Endothelial cell (in vitro differentiated cells): ENCODE measurements at places on chromosomes 11 and 22.

GRCh38 chr11:86741484-86741835 is 58.9 kb upstream of the PRSS23 start:
- H3K27me3 ChIP-seq = peaks cover 2% of the 10 kb centered on the region
- H3K27ac ChIP-seq = no peak overlapping the region
- DNase-seq = no peak
- no peak overlapping the region for H3K4me3 ChIP-seq
- peaks cover 5% of the 10 kb centered on the region for H3K4me1 ChIP-seq
- no peaks in the 10 kb centered on the region for H3K36me3 ChIP-seq

DNA sequence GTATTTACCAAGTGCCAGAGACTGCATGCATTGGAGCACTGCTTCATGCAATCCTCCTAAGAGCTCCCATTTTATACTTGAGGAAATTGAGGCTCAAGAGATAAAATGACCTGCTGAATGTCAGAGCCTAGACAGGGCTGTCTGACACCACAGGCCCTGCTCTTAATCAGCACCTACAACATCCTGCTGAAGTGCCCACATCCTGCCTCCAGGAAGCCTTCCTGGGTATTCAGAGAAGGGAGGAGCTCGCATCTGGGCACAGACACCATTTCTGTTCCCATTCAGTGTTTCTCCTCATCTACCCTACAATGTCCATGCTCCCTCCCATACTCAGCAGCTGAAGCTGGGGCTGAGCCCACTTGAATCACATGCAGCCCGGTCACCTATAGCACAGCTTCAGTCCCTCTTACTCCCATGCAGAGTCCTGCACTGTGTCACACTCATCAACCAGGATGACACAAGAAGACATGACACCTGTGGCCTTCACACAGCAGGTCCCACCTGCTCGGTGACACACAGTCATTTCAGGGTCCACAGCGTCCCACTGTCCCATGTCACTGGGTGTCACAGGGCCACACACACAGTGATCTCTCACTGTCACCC is 53.1 kb downstream of the PDE2A start:
- no peak overlapping the region for H3K4me3 ChIP-seq
- peaks cover 23% of the 10 kb centered on the region for H3K27me3 ChIP-seq
- peaks cover 54% of the 10 kb centered on the region for H3K4me1 ChIP-seq
- no peak overlapping the region for H3K27ac ChIP-seq

DNA sequence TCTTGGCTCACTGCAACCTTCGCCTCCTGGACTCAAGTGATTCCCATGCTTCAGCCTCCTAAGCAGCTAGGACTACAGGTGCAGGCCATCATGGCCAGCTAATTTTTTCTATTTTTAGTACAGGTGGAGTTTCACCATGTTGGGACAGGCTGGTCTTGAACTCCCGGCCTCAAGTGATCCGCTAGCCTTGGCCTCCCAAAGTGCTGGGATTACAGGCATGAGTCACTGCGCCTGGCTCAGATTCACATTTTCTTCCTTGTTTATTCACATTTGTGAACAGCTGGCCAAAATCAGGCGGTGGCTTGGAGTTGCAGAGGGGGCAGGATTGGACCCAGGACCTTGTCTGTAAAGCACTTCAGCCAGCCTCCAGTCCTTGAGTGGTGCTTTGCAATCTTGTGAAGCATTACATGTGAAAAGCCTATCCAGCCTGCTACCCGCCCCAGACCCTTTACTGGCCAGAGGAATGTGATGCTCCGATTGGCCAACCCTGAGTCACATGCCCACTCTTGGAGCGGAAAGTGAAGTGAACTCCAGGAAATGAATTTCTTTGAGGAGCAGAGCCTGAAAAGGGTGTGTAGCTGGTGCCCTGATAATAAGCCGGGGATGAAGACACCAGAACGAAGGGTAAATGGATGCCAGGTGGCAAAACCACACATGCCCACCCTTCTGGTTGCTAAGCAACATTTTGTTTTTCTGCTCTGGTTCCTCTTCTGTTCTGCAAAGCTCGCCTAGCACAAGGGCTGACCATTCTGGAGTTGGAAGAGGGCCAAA is 62.6 kb upstream of the PTPRJ start:
- H3K4me3 ChIP-seq = no peak overlapping the region
- H3K4me1 ChIP-seq = no peaks in the 10 kb centered on the region
- peaks cover 3% of the 10 kb centered on the region for H3K36me3 ChIP-seq
- no peak for DNase-seq
- peaks cover 13% of the 10 kb centered on the region for H3K27me3 ChIP-seq

DNA sequence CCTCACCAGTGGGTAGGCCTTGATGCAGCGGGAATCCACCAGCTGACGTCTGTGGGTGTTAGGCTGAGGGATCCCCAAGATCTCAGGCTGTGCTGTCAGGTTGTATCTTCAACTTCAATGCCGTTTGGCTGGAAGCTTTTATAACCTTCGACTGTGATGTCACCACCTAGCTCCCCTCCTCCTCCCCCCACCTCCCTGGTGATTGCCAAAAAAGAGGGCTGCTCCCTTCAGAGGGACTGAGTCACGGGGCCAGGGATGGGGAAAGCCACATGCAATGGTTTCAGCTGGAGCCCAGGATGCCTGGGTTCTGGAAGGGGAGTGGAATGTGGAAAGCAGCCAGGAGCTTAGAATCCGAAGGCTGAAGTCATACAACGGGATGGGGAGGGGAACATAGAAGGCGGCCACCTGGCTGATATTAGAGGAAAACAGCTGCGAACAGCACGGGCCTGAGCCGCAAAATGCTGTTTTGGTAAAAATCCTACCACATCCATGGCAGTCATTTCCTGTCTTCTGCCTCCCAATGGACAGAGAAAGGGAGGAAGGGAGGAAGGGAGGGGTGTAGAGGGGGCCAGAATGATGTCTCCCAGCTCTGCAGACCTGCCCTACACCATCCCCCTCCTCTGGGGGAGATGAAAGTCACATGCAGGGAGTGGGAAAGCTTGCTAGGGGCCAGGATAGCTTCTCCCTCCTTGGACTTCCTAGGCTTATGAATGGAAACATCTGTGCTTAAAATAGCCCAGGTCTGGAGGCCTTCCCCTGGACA is at the start of gene LRRN4CL:
Gene LRRN4CL, minus strand, starts transcription at position 110 of the 763 bp plus-strand sequence. CDS start 1,022 bp downstream, outside the sequence.
- peaks cover 10% of the 10 kb centered on the region for H3K4me1 ChIP-seq
- no peak for DNase-seq
- peak within 1 kb of the TSS; percentile 15 for H3K27ac ChIP-seq

DNA sequence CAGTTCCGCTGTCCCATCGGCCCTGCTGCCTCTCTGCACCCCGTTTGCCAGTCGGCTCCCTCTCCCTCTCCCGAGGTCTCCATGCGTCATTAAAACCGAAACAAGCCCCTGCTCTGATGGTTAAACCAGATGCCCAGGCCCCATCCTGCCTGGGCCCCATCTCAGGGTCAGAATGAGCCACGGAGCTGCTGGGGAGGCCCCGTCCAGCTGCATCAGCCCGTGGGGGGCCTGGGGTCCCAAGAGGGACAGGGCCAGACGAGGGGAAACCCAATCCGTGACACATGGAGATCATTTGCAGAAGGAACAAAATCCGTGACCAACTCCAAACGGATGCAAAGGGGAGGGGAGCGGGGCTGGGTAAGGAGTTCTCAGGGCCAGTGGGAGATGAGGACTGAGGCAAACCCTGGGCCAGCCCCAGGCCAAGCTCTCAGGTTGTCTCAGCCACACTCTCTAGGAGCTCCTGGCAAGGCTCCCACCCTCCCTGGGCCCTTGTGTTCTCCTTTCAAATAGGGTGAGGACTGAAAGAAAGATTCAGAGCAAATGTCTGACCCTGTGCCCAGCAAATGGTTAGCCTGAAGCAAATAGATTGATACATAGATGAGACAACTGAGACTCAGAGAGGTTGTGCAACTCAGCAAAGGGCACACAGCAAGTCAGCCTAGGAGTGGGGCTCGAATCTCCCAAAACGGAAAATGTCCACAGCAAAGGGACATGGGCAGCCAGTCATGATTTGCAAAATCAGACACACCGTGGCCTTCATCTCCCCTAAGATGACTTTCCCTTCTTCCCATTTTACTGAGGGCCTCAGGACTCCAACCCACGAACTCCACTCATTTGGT is 162.1 kb downstream of the MN1 start:
- H3K27ac ChIP-seq = no peak overlapping the region
- H3K36me3 ChIP-seq = no peaks in the 10 kb centered on the region
- peaks cover 6% of the 10 kb centered on the region for H3K27me3 ChIP-seq
- no peaks in the 10 kb centered on the region for H3K4me1 ChIP-seq

DNA sequence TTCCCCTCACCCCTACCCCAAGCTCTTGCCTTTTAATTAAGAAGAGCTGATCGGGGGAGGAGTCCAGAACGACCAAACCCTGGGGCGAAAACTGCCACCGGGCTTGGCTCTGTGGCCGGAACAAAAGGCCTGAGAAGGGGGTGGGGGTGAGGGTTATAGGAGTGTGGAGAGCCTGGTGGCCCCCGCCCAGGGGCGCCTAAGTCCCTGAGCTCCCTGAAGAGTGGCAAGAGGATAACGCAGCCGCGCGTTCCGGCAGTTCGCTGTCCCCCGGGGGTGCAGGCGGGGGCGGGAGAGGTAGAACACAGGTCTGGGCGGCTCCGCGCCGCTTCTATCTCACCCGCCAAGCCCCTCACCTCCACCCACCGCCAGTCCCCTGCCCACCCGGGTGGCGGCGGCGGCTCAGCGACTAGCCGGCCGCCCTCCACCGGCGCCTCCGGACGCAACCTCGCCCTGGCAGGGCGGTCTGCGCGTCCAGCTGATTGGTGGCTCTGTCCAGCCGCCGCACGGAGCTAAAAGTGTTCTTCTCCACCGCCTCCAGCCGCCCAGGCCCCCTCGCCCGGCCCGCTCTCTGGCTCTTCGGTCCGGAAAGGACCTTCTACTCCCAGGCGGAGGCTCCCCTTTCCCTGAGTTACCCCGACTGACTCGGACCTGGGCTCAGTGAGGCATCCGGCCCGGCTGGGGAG is 18.7 kb upstream of the BDNF start:
- H3K36me3 ChIP-seq = no peaks in the 10 kb centered on the region
- peak; percentile 70 for DNase-seq
- peak overlapping the region; percentile 92 for H3K4me3 ChIP-seq

DNA sequence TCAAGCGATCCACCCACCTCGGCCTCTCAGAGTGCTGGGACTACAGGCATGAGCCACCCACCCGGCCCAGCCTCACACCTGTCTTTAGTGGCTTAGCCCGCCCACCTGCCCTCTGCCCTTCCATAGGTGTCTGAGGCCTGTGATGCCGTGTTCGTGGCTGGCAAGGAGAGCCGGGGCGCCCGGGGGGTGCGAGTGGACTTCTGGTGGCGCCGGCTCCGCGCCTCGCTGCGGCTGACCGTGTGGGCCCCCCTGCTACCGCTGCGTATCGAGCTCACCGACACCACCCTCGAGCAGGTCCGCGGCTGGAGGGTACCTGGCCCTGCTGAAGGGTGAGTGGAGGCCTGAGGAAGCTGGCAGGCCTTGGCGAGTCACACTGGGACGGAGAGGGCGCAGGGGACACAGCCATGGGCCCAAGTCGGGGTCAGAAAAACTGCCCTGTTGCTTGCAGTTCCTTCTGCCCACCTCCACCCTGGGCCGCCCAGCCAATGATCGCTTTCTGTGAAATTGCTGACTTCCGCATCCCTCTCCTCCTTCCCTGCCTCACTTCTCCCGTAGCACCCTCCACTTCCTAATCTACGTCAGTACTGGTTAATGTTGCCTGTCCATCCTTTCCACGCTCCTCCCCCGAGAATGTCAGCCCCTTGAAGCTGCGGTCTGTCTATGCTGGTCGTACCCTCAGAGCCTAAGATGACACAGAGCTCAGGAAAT is 9.3 kb downstream of the TMEM132A start:
- peaks cover 4% of the 10 kb centered on the region for H3K4me1 ChIP-seq
- H3K27me3 ChIP-seq = peaks cover 10% of the 10 kb centered on the region
- no peak for DNase-seq
- H3K4me3 ChIP-seq = peak overlapping the region; percentile 11

DNA sequence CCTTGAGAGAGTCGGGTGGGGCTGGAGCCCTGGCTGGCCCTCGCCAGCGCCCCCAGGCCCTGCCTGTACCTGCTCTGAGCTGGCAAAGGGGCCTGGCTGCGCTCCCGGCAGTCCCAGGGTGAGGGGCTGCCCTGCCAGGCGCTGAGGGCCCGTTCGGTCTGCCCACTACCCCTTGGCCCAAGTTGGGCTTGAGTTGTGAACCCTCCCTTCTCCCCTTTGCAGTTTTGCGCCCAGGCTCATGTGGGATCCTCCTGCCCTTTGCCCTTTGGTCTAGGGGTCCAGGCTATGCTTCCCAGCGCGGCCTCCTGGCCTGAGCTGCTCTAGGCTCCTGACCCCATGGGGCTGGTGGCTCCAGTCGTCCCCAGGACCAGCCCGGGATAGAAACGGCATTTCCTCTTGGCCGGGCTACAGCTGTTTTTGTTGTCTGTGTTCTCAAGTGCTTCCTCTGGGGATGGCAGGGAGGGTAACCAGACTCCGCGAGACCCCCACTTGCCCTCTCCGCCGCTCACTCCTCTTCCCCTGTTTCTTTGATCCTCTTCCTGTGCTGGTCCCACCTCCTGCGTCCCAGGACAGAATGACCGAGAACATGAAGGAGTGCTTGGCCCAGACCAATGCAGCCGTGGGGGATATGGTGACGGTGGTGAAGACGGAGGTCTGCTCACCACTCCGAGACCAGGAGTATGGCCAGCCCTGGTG is 34.9 kb downstream of the PRDM11 start:
- DNase-seq = peak; percentile 24
- H3K36me3 ChIP-seq = no peaks in the 10 kb centered on the region
- H3K4me1 ChIP-seq = peaks cover 12% of the 10 kb centered on the region
- peaks cover 7% of the 10 kb centered on the region for H3K27me3 ChIP-seq
- H3K27ac ChIP-seq = peak overlapping the region; percentile 23

- no peak for DNase-seq
- H3K4me1 ChIP-seq = no peaks in the 10 kb centered on the region
- H3K27ac ChIP-seq = no peak overlapping the region
- no peaks in the 10 kb centered on the region for H3K36me3 ChIP-seq
- no peak overlapping the region for H3K4me3 ChIP-seq
- H3K27me3 ChIP-seq = no peaks in the 10 kb centered on the region
Measured at GRCh38 chr11:129141748-129142523, 50.2 kb downstream of the ARHGAP32 start.

- no peak for DNase-seq
- no peaks in the 10 kb centered on the region for H3K27me3 ChIP-seq
- H3K36me3 ChIP-seq = no peaks in the 10 kb centered on the region
- no peak overlapping the region for H3K4me3 ChIP-seq
- H3K4me1 ChIP-seq = no peaks in the 10 kb centered on the region
Measured at GRCh38 chr11:19013181-19013857, 47.2 kb downstream of the MRGPRX2 start.

DNA sequence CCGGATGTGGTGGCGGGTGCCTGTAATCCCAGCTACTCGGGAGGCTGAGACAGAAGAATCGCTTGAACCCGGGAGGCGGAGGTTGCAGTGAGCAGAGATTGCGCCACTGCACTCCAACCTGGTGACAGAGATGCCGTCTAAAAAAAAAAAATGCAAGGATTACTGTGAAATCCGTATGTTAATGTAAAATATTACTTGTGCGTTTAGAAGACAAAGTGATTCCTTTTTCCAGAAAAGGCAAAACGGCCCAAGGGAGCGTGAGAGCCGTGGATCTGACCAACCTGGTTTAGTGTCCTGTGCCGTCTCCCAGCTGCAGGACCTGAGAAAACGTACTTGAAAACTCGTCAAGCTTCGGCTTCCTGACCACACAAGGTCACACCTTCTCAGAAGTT is 905 bp downstream of the HDHD5 start:
- H3K27ac ChIP-seq = no peak overlapping the region
- peaks cover 20% of the 10 kb centered on the region for H3K4me1 ChIP-seq
- peaks cover 4% of the 10 kb centered on the region for H3K27me3 ChIP-seq
